HTR-8/SVneo (cell line): ENCODE measurements at places on chromosomes 13 and 19.

GRCh38 chr19:47601180-47601904 is 7.6 kb upstream of the BICRA start:
- DNase-seq: no peak

GRCh38 chr19:10963865-10964264 is 3.0 kb downstream of the SMARCA4 start:
- DNase-seq: no peak

DNA sequence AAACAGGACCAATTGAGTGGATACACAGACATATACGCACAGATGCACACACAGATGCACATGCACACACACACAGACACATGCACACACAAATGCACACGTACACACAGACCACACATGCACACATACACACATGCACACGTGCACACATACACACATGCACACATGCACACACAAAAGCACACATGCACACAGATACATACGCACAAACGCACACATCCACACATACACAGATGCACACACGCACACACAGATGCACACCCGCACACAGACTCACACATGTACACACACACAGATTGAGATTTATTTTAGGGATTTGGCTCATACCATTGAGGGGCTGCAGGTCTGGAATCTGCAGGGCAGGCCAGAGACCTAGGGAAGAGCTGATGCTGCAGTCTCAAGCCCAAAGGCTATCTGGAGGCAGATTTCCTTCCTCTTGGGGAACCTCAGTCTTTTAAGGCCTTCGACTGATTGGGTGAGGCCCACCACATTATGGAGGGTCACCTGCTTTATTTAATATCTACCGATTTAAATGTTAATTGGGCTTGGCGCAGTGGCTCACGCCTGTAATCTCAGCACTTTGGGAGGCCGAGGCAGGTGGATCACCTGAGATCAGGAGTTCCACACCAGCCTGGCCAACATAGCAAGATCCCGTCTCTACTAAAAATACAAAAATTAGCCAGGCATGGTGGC is 22.6 kb downstream of the TMPRSS9 start:
- DNase-seq: no peak

DNA sequence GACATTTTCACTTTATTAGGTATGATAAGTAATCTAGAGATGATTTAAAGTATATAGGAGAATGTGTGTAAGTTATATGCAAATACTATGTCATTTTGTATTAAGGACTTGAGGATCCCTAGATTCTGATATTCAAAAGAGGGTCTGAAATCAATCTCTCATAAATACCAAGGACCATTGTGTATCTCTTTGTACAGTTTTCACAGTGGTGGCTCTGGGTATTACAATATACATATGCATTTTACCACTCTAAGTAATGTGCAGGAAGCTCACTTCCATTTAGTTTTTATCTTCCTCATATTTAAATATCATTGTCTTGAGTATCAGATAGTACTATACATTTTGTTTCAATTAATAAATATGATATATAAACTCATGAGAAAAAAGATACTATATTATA is 862.6 kb upstream of the PCDH20 start:
- no peak for DNase-seq

- no peak for DNase-seq
Measured at GRCh38 chr13:31036731-31037695, 104.6 kb downstream of the TEX26 start.

GRCh38 chr19:54674021-54674617 is 11.3 kb downstream of the LILRB4 start:
- peak; percentile 30 for DNase-seq

DNA sequence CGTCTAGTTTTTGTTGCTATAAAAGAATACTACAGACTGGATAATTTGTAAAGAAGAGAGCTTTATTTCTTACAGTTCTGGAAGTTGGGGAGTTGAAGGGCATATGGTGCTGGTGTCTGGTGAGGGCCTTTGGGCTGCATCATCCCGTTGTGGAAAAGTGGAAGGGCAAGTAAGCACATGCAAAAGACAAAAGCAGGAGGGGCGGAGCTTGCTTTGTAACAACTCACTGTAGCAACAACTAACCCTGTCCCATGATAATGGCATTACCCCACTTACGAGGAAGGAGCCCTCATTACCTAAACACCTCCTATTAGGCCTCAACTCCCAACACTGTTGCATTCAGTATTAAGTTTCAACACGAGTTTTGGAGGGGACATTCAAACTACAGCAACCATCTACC is 7.2 kb upstream of the DNAJC15 start:
- DNase-seq: no peak

- no peak for DNase-seq
Measured at GRCh38 chr13:108326309-108326708, 56.8 kb downstream of the TNFSF13B start.

GRCh38 chr19:33343301-33343700 is 30.2 kb upstream of the CEBPG start:
- no peak for DNase-seq

DNA sequence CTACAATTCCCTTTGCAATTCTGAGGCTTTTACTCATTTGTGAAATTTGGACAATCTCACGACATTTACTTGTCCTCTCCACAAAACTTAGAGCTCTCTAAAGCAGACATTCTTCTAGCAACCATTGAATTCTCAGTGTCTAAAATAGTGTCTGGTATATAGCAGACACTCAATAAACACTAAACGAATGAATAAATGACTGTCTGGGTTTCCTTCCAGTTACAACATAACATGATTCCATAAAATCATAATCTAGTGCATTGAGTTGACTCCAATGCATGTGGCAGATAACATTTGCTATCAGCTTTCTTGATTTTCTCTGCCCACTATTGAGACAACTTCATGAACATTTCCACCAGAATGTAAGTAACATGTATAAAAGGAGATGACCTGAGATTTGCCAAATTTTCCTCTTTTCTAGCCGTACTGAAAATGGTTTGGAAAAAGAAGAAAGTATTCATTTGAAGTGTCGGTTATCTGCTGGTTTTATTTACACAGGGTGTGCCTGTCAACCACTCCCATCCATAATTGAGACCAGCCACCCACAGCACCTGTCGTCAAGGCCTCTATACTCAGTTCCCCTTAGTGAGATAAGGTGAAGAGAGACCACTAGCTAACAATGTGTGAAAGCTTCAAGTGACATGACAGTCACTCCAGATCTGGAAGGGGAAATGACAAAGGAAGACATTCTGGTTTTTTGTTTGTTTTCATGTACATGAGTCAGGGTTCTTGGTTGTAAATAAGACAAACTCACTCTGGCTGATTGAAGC is 4.8 kb upstream of the SERP2 start:
- DNase-seq: no peak

- DNase-seq: no peak
Measured at GRCh38 chr19:35294328-35294727, 2.4 kb downstream of the MAG start.

DNA sequence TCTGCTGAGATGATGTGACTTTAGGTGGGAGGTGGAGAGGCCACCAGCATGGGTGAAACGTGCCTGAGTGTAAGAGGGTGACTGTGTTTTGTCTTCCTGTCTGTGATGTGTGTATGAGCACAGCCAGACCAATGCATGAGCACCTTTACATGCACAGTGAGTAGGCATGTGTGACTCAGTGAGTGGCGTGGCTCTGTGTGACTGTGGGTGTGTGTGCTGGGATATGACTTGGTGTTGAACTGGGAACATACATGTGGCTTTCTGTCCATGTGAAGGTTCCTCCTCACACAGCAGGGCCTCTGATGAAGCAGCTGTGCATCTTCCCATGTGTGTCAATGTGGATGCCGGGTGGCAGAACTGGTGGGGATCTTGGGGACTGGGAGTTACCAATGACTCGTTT is 19.9 kb upstream of the LGALS13 start:
- no peak for DNase-seq

DNA sequence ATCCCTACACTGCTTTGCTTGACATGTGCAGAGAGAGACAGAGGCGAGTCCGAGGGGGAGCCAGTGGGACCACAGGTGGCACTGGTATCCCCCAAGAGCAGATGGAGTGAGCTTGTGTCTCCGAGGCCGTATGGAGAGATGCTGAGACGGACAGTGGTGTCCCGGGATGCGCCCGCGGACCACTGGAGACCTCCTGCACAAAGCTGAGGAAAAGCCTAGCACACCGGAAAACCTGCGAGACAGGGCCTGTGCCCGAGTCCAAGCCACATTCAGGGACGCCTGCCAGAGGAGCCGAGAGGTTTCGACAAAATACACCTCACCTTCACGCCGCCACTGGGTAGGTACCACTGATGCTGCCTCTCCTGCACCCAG is 66.0 kb upstream of the ZNF527 start:
- no peak for DNase-seq

DNA sequence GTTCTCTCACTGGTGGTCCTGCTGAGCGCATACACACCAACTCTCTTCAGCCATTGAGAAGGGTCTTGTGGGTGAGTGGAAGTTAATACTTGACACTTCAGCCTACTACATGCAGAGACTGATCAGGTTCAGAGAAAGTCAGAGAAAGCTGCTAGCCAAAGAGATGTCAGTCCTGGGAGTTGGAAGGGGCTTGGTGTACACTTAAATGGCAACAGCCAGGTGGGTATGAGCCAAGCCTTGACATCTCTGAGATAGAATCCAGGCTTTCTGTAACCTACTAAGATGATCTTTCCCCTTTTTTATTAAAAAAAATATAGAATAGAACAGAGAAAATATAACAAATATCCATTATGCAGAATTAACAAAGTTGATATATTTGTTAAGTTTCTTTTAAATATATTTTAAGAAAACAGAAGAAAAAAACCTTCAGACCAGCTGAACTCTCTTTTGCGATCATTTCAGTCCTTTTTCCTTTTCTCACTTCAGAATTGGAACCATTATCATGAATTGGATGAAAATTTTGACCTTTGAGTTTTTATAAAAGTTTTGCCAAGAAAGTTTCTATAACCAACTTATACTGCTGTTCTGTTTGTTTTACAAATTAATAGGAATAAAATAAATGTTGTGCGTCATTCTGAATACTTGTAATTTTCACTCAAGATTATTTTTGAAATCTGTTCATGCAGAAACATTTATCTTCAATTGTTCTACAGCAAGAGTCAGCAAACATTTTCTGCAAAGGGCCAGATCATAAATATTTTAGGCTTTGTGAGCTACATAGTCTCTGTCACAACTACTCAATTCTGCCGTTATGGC is 153.0 kb downstream of the RFC3 start:
- DNase-seq: no peak

DNA sequence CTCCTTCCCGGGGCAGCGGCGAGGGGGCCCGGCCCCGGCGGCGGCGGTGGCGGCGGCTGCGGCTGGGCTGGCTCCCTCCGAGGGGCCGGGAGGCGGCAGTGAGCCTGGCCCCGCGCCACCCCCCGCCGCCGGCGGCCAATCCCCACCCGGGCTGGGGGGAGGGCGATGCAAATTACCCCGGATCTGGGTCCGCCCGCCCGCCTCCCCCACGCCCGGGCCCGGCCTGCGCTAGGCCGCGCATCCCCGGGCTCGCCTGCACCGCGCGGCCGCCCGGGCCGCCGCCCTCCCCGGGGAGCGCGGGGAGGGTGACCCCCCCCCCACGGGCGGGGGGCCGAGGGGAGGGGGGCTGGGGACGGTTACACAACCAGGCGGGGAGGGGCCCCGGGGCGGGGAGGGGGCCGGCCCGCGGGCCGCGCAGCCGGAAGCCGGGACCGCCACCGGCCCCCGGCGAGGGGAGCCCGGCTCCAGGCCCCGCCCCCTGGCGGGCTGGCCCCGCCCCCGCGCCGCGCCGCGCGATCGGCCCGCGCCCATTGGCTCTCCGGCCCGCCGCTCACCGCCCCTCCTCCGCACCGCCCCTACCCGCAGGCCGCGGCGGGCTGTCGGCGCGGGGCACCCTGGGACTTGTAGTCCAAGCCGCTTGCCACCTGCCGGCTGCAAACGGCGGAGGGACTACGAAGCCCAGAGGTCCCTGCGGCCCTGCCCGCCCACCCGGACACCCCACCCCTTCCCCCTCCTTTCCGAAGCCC is 1.1 kb downstream of the ZBTB7A start:
- DNase-seq: peak; percentile 85

DNA sequence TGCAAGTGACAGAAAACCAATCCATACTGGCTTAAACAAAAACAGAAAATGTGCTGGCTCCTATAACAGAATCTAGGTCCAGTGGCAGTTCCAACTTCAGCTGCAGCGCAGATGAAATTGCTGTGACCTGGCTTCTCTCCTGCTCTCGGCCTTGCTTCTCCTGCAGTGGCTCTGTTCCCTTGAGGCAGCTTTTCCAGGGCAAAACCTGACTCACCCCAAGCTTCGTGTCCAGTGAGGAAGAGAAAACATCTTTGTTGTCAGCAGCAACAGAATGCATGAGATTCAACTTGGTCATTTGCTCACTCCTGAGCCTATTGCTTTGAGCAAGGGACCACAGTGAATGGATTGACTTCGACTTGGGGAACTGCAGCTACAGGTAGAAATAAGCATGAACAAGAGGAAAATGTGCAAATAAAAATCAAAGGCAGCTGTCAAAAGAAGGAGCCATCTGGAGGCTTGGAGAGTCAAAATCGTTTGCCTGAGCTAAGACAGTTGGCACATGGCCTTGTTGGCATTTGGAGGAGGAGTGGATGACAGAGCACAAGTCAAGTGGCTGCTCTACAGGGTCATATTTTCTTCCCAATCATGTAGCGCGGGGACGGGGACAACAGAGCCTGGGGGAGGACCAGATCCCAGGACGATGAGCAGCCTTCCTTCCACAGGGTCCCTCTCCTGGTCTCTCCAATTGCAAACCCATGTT is 523.4 kb downstream of the FGF9 start:
- DNase-seq: no peak

- DNase-seq: no peak
Measured at GRCh38 chr19:41442473-41443355, at the start of gene ERICH4. Gene ERICH4 (plus strand): TSS chr19:41443156. CDS start chr19:41443170, 14 bp downstream.

DNA sequence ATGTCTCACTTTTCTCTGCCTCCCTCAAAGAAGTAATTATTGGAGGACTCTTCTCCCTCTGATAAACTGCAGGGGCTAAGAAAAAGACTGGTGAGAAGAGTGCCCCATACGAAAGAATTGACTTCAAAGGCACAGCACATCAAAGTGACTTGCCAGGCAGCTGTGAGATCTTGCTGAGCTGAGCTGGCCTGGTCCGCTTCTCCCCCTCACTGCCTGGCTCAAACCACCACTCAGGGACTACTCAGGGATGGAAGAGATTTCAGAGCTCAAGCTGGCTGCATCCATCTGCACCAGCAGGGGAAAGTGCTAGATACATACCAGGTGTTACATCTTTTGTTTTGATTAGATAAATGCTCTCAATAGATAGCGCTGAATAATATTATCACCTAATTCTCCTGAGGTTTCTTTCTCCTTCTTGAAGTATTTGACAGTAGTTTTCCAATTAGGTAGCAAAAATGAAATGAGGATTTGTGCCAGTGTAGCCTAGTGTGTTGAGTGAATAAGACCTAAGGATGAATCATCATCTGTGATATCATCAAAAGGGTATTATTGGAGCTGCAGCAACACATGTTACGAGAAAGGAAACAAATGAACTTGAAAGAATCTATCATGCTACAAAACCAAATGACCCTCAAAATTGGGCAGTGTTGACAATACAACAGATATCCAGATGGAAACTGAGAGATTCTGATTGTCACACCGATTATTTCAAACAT is 379.8 kb downstream of the TBC1D4 start:
- no peak for DNase-seq

- DNase-seq: no peak
Measured at GRCh38 chr19:435707-436412, 25.0 kb downstream of the SHC2 start.
